ENCODE measurements at places on chromosomes 3 and 15.

DNA sequence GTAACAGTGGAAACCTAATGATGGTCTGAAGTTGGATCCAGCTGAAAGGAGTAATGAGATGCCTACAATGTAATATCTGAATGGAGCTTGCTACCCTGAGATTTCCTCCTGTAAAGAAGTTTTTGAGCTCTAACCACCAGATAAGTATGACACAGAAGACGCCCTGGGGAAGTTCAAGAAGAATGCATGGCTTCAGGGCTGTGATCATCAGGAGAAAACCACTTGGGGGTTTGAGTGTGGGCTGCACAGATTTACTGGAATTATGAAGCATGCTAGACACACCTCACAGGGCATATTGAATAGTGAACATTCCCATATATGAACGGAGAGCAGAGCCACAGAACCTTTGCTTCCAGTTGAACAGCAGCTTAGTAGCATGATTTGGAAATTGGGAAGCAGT lies 10.6 kb upstream of the CCDC80 start:
- no peak for DNase-seq

- DNase-seq = no peak
Observed at GRCh38 chr3:160185751-160186150, 39.5 kb upstream of the C3orf80 start.

- no peak for DNase-seq
Observed at GRCh38 chr3:20140881-20141280, 45.1 kb downstream of the SGO1 start.

DNA sequence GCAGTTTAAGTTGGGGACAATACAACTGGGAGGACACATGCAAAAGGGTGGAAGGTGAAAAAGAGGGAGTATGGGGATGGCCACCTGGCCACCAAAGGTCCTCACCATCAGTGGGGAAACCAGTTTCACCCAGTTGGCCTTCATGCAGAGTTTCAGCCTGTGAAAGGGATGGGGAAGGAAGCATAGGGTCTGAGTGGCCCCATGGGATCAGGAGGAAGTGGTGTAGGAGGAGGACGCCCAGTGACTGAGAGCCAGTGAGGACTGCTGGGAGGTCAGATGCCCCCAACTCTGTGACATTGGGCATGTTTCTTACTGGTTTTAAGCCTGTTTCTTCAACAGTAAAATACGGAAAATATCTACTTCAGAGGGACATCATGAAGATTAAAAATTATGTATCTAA lies 16.3 kb downstream of the BCL2A1 start:
- DNase-seq = no peak

GRCh38 chr15:40232625-40233070 lies 6.2 kb upstream of the PAK6 start:
- no peak for DNase-seq

DNA sequence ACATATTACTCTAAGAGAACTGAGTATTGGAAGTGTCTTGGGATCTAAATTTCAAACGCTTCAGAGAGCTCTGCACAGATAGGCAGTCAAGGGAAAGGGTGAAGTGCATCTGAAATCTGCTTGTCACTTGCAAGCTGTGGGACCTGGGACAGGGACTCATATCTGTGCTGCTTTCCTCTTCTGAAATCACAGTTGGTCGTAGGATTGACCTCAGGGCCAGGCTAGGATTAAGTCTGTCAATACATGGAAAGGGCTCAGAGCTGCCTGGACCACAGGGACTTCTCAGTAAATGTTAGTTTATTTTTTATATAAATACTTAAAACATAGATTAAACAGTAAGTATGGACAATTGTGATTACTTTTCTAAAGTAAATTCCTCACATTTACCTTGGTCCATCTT lies 74.7 kb upstream of the CMTM7 start:
- DNase-seq = no peak

GRCh38 chr3:12440927-12441714 lies 43.2 kb upstream of the TSEN2 start:
- no peak for DNase-seq

GRCh38 chr15:48447657-48448056 lies 116.4 kb downstream of the DUT start:
- DNase-seq = no peak

GRCh38 chr15:80615783-80616391 lies 79.2 kb upstream of the ABHD17C start:
- no peak for DNase-seq

- no peak for DNase-seq
Observed at GRCh38 chr3:27353221-27353620, 16.0 kb downstream of the NEK10 start.

DNA sequence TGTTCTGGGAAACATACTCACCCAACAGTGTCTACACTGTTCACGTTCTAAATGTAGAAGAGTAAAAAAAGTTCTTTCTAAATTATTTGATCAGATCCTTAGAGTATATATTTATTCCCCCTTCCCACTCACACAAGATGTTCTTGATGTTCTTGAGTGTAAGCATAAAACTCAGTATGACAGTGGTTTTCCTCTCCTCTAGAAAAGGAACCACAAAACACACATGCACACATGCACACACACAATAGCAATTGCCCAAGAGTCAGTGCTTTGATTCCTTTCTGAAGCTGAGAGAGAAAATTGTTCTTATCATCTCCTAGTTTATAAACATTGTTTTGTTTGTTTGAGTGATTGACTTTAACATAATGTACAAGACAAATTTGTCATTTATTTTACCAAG lies 123.2 kb upstream of the PHLDB2 start:
- no peak for DNase-seq

DNA sequence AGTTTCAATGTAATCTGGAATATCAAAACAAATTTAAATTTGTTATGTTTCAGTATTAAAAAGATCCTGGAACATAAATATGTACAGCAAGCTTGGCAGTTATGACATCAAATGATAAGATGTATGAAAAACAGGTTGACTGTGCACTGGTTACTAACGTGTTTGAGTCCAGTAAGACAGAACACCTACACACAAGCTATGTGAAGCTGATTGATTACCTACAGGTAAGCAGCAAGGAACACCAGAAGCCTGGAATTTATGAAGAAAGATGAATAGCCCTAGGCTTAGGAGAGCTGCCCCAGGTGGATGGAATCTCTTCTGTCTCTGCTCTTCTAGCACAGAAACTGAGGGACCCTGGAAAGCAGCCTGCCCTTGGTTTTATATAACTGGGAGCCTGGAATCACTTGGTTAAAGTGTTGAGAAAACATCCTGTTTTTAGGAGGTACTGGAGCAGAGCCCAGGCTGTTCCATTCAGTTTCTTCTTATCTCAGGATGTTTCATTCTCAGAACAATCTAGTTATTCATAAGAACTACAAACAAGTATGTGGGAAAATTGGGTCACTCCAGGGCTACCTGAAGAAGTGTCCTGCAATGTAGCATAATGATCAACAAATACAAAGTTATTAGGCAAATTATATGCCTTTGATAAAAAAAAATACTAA lies 36.3 kb downstream of the SLITRK3 start:
- DNase-seq = no peak

DNA sequence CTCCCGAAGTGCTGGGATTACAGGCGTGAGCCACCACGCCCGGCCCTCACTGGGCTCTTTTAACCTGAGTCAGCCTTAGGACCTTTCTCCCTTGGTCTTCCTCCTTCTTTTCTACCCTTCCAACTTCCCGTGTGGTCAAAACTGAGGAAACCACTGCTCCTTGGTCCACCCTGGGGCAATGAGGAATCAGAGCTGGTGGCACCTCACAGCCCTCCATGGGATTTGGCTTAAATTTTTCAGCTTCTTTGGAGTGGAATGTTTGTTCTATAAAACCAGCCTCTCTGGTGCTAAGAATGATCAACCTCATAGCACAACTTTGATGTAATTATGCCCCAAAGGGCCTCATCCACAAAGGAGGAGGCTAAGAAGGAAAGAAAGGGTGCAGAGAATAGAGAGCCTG lies 76.6 kb upstream of the CFAP20DC start:
- no peak for DNase-seq

DNA sequence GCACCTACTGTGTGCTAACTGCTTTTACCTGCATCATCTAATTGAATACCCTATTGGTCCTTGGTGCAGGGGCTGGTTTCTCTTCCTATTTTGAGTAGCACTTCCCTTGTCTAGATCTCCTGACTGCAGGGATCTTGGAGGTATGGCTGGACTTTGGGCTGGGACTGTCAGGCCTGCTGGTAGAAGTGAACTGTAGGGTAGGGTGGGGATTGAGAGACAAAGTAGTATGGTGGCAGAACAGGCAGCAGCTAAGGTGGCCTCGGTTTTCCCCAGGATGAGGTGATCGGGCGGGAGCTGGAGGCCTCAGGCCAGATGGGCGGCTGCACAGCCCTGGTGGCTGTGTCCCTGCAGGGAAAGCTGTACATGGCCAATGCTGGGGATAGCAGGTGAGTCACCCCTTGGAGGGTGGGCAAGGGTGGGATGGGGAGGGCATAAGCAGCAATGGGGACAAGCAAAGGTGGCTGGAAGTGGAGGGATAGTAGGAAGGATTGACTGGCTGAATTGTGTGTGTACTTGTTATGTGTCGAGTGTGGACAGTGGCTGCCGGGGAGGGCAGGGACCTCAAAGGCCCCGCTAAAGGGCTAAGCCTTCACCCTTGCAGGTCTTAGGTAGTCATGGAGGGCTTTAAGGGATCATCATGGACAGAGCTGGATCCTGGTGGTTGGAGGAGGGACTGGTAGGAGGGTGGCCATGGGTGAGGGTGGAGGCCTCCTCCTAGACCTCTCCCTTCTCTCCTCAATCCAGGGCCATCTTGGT lies 2.0 kb downstream of the PPM1M start:
- no peak for DNase-seq

- no peak for DNase-seq
Observed at GRCh38 chr3:131756405-131756804, 253.6 kb upstream of the MRPL3 start.

- no peak for DNase-seq
Observed at GRCh38 chr15:77457905-77458265, 37.2 kb downstream of the HMG20A start.

DNA sequence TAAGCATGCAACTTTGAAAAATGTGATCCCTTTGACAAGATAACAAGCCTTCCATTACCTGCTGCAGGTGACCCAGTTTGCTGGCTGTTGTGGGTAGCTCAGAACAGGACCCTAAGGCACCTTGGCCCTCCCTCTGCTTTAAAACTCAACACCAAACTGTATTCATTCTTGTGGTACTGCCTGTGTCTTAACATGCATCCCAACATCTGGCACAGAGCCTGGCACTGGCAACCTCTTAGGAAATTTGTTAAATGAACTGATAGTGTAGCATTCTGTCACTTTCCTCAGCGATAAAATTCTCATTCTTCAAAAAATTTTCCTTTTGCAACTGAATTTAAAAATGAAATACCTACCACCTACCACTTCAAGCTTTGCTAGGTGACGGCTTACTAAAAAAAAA lies 287.3 kb upstream of the ADAMTS9 start:
- no peak for DNase-seq

DNA sequence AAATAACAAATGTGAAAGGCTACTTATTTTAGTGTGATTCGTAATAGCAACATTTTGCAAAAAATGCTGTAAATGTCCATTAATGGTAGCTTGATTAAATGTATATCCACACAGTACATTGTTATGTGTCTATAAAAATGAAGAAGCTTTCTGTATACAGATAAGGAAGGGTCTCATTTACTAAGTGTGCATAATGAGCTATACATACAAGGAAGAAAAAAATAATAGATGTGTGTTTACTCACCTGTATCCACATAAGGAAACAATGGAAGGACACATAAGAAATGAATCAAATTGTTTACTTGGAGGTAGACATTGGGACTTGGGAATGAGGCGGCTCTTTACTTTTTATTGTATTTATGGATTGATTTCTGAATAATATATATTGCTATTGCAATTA lies 34.9 kb downstream of the MED12L start:
- no peak for DNase-seq

DNA sequence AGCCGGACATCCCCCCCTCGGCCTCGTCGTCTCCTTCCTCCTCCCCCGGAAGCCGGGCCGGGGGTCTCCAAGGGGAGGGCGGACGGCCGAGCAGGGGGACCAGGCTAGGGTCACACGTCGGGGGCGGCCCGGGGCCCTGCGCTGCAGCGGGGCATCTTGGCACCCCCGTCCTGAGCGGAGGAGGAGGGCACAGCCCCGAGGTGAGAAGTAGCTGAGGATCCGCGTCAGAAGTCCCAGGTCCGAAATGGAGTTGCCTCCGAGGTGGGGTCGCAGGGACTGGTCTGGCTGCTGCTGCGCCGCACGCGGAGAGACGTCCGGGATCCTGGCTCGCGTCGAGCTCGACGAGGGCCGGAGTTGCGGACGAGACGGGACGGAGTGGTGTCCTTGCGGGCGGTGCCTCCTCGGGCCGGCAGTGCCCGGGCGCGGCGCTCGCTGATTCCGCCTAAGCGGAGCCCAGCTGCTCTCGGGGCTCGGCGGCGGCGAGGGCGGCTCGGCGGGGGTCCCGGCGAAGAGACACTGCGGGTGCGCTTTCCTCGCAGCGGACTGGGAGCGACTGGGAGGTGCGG lies at the start of gene ADCY5:
Gene ADCY5, minus strand, starts transcription at position 555 of the 566 bp plus-strand sequence. Its CDS starts 545 bp downstream, at position 10.
- DNase-seq = no peak

Data from activated T-cell treated with anti-CD3 and anti-CD28 coated beads for 48 hours (primary cell).